ENCODE measurements at places on chromosomes 11 and 22.

DNA sequence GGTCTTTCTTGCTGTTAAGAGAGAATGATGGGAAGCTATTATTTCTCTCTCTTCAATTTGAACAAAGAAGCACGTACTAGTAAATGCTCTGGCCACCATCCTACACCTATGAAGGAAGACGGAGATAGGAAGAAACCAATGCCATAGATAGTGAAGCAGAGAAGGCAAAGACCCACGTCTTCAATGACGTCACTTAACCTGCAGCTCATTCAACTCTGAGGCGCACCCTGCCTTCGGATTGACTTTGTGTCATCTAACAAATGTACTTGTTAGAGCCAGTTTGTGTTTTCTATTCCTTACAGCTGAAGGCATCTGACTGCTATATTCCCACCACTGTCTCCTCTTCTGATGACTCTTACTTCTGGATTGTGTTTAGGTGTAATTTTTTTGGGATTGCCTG, 332.5 kb upstream of the DDI1 start:
- no peak for DNase-seq

DNA sequence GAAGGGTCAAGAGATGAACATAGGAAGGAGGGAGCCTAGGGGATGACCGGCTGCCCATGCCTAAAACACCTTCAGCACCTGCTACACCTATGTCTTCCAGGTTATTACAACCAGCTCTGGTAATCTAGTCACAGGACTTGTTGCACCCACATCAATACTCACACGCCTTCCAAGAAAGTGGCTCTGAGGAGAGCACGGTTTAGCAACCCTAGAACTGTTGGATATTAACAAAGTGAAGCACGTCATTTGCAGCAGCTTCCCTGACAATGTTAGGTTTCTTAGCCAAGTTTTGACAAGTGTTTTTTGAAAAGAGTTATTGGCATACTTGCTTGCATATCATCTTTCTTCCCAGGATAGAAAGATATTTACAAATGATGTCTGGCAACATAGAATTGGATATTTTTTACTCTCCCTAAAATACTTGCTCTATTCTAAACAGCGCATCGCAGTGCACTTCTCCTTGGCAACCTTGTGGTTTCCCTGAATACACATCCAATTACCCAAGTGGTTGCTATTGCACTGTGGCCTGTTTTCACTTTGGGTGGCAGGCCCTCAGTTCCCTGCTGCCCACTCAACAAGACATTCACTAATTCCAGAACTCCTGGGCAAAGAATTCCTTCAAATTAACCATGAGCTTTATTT, 94.3 kb upstream of the ARHGAP42 start:
- DNase-seq, result no peak

DNA sequence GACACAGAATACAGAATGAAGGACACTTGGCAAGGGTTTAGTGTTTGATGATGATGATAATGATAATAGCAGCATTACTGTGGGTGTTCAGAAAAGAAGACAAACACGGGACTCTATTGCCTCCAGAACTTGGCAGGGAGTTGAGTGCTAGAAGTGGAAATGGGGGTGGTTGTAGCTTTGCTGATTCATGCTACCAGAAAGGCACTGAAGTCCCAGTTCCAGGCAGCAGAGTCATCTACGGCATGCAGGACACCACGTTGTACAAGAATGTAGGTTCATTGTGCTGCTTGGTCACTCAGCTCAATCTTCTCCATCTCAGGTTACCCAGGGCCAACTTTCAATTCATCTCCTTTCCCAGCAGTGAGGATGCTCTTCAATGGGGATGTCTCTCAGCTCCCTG, 115.7 kb downstream of the NTM start:
- no peak for DNase-seq

- no peak for DNase-seq
Measured at GRCh38 chr11:64890522-64890939, 12.1 kb upstream of the EHD1 start.

- no peak for DNase-seq
Measured at GRCh38 chr22:17733466-17733865, 40.8 kb downstream of the BID start.

- no peak for DNase-seq
Measured at GRCh38 chr11:94895971-94896370, 77.4 kb downstream of the CWC15 start.

- no peak for DNase-seq
Measured at GRCh38 chr11:65987336-65987735, 14.6 kb downstream of the EIF1AD start.
